Stimulated activated CD8-positive, alpha-beta memory T cell treated with anti-CD3 and anti-CD28 coated beads, Interleukin-2, amount 100 ng/mL, for 1 hour (primary cell): ENCODE measurements at places on chromosomes 16 and 17.

DNA sequence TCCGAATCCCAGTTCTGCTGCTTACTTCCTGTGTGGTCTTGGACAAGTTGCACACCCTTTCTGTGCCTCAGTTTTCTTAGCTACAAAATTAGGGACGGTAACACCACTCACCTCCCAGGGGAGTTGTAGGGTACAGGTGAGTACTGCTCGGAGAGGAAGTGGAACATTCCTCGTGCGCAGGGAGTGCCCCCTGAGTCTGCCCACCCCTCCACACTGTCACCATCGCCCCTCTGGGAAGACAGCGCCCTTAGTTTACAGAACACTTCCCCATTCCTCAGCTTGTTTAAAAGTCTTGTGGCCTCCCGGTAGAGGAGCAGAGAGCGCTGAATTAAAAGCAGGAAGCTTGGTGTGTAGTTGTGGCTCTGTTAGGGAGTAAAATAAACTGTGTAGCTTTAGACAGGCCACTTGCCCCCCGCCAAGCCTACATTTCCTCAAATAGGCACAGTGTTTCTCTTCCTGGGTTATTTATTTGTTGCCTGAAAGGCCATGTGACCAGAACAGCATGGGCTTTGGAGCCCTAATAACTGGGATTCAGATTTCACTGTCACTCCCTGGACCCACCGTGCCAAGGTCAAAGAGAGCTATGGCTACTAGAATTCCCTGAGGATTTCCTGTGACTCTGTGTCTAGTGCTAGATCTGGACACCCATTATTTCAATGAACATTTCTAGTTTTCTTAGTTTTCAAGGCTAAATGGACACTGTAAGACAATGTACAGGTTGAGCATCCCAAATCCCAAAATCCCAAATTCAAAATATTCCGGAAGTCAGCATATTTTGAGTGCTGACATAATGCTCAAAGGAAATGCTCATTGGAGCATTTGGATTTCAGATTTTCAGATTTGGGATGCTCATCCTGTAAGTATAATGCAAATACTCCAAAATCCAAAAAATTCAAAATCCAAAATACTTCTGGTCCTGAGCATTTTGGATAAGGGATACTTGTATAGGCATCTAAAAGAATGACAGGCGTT is 372.5 kb downstream of the SNX29 start:
- DNase-seq: no peak

- no peak for DNase-seq
These were observed 201.5 kb upstream of the CPHXL start for GRCh38 chr16:75927810-75928209.

- DNase-seq: no peak
These were observed 10.6 kb upstream of the TMIGD1 start for GRCh38 chr17:30344283-30345088.

- no peak for DNase-seq
These were observed 832.3 kb upstream of the GOT2 start for GRCh38 chr16:59566446-59566845.

GRCh38 chr16:66045626-66046025 is 320.9 kb upstream of the CDH5 start:
- DNase-seq: no peak

DNA sequence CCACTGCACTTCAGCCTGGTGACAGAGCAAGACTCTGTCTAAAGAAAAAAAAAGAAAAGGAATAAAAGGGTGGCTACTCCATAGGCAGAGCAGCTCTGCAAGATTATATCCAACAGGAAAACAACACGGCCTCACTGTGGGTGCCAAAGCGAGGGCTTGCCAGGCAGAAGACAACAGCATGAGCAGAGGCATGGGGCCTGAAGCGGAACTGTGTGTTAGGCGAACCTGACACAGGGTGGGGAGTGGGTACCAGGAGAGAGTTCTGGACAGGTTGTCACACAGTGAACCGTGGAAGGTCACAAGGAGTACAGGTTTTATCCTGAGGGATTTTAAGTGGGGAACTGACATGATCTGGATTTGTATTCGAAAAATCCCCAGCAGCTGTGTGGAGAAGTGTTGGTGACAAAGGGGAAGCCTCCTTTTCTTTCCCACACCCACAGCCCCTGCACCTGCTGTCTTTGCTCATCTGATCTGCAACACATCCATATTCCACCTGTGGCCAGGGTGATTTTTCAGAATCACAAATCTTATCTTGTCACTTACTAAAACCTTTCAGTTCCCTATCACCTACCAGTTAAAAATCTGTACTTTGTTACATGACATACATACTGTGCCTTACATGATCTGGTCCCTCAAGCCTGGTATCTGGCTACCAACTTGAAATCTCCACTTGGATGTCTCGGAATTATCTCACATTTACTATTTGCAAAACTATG is 23.2 kb upstream of the ARHGAP17 start:
- no peak for DNase-seq

DNA sequence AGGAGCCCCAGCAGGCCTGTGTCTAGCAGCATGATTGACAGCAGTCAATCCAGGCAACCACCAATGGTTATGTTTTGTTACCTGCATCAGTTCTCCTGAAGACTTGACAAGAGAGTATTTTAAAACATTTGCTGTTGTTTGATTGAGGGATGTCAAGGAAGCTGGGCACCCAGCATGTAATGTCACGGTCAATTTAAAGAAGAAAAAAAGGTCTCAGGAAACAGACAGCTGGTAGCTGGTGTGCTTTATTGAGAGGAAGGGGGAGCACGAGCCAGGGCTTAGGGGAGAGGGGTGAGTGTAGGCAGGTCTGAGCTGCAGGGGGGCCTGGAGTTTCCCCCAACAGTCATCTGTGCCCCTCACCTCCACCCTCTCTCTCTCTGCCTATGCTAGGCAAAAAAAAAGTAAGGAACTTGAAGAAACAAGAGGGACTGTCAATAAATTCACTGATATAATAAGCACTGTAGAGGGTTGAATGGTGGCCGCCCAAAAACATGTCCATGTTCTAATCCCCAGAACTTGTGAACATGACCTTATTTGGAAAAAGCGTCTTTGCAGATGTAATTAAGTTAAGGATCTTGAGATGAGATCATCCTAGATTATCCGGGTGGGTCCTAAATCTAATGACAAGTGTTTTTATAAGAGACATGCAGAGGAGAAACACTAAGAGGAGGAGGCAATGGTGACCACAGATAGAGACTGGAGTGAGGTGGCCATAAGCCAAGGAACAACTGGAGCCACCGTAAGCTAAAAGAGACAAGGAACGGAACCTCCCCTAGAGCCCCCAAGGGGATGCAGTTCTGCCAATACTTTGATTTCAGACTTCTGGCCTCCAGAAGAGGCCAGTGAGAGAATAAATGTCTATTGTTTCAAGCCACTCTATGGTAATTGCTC is 14.5 kb downstream of the TSPOAP1 start:
- DNase-seq: no peak

DNA sequence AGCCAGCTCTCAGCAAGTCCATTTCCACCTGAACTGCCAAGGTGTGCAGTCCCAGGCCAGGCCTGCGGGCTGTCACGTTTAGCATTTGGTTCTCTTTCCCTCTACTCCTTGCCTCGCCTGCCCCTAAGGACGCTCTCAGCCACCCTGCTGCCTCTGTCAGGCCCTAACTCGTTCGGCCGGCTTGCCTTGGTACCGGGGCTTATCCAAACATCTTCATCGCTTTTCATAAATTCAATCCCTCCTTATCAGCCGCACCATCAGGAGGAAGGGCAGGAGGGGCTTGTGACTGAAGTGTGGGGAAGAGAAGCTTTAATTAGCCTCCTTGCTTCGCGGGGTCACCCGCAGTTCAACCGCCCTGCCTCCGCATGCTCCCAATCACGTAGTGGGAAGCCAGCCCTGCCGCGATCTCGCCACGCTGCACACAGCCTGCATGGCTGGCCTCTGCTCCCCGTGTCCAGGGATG is 231.1 kb downstream of the SOX9 start:
- no peak for DNase-seq

DNA sequence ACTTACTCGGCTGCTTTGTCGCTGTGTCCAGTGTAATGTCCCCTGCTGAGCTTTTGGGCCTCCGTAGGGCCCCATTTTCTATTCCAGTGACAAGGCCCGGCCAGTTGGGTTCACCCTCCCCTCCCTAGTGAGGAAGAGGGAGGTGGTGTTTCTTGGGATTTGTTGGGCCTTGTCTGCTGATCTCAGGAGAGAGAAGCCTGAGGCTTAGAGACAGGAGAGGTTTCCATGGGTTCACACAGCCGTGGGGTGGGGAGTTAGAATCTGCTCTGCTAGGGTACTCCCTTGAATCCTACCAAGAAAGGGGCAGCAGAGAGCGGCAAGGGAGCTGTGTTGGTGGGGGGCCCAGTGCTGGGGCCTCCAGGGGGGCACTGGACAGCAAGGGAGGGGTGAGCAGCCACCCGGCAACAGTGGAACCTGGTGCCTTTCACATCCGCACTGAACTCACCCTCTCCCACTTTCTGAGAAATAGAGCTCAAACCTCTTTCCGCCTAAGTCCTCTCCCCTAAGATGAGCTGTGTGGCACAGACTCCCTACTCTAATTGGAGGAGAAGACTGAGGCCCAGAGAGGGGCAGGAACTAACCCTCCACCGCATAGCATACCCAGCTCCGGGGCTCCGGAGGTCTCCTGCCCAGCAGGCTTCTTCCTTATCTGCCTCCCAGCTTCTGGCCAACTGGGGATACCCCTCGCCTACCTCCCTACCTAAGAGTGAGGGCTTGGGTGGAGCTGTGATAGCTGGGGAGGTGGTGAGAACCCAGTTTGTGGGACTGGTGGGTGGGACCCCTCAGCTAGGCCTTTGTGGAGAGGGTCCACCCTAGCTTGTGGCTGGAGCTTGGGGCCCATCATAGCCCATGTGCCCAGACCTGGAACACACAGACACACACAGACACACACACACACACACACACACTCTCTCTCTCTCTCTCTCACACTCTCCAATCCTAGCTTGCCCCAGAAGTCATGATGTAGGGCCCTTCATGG is 6.8 kb downstream of the TBKBP1 start:
- DNase-seq: no peak

GRCh38 chr17:16328997-16329396 is 24.3 kb downstream of the CENPV start:
- no peak for DNase-seq

GRCh38 chr16:46690281-46691178 is 1.1 kb downstream of the ORC6 start:
- DNase-seq: no peak

- DNase-seq: no peak
These were observed 30.3 kb upstream of the CAPN15 start for GRCh38 chr16:497258-497657.

DNA sequence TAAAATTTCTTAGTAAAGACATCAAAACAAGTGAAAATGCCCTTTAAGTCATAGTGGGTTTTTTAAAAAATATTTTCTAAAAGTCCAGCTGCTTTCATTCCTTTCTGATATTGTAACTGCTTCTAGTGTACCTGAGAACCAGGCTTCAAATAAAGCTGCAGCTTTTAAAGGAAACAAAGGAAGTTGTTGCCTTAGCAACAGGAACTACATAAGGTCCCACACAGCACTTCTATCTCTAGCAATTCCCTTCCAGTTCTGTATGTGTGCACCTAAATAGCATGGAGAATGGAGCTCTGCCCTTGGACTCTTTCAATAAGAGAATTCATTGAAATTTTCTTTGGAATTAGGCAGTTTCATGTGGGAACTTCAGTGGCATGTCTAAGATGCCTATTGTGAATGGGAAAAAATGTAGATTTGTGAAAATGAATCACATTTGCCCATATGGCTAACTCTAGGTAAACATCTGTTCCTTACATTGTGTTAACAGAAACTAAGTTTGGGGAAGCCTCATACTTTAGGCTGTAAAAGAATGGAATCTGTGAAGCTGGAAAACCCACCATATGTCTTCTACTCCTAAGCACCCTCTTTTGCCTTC is 206.4 kb downstream of the KIF2B start:
- no peak for DNase-seq

GRCh38 chr16:65101009-65101408 is 20.9 kb downstream of the CDH11 start:
- no peak for DNase-seq

GRCh38 chr17:66733759-66734158 is 101.2 kb upstream of the CACNG5 start:
- DNase-seq: no peak

DNA sequence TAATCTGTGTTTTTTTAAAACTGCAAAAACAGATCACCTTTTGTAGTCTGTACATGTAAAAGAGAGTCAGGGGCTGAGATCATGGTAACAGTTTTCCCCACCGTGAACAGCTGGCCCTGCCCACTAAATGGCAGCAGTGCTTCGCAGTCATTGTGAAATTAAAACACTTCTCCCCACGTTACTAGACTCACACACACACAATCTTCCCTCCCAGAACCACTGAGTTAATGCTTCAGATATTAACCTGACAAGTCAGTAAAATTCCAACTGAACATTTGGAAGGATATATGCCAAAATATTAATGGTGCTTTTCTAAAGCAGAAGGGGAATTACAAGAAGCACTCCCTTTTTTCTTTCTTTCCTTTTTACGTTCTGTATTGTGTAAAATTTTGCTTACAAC is 1.2 kb upstream of the CD300LG start:
- no peak for DNase-seq

GRCh38 chr16:66164581-66165247 is 201.8 kb upstream of the CDH5 start:
- DNase-seq: no peak

GRCh38 chr17:59406808-59407381 is 75.4 kb downstream of the YPEL2 start:
- no peak for DNase-seq

DNA sequence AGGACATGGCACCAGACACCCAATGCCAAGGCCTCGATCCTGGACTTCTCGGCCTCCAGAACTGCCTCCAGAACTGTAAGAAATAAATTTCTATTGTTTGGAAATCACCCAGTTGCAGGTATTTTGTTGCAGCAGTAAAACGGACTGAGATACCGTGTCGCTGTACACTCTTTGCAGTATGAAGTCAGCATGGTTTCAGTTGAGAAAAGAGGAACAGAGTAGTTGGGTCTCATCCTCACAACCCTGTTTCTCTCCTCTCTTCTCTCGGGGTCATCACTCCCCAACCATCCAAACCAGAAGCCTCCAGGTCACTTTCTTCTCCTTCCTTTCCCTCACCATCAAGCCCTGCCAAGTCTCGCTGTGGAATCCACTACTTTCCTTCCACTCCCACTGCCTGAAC is 77.8 kb downstream of the ADCY9 start:
- no peak for DNase-seq

DNA sequence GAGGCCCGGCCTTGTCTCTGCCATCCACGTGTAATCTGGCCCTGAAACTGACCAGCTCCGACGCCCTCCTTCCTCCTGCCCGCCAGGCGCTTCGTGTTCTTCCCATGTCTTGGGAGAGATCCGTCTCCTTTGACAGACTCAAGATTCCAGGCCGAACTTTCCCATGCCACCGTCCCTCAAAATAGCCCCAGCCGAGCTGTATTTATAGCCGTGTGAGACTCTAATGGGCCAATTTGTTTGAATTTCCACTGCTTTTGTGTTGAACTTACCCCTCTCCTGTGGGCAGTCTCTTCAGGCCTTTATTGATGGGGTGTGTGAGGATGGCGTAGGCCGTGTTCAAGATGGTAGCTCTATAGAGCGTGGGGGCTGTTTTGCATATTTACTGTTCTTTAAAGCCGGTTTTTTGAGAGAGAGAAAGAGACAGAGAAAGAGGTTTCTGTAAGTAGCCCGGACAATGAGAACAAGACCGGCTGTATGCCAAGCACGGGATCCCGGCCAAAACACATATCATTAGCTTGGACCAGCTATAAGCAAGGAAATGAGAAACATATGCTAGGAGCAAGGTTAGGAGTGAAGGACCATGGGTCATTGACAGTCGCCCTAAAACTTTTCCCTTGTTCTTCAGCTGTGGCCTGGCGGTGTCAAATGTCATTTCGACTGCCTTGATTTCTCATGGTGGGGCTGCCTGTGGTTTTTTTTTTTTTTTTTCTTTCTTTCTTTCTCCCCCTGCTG is 124.5 kb upstream of the ZFHX3 start:
- DNase-seq: no peak

GRCh38 chr17:65177901-65178300 is 40.7 kb downstream of the RGS9 start:
- DNase-seq: no peak

GRCh38 chr16:1010251-1010650 is 28.7 kb downstream of the SOX8 start:
- no peak for DNase-seq
